ENCODE measurements at places on chromosomes 1 and 21.
A peak's percentile ranks its signal among the peaks of the same experiment; 100 is the strongest.

GRCh38 chr1:22527122-22527521 lies 36.2 kb upstream of the EPHA8 start:
- no peak for DNase-seq

DNA sequence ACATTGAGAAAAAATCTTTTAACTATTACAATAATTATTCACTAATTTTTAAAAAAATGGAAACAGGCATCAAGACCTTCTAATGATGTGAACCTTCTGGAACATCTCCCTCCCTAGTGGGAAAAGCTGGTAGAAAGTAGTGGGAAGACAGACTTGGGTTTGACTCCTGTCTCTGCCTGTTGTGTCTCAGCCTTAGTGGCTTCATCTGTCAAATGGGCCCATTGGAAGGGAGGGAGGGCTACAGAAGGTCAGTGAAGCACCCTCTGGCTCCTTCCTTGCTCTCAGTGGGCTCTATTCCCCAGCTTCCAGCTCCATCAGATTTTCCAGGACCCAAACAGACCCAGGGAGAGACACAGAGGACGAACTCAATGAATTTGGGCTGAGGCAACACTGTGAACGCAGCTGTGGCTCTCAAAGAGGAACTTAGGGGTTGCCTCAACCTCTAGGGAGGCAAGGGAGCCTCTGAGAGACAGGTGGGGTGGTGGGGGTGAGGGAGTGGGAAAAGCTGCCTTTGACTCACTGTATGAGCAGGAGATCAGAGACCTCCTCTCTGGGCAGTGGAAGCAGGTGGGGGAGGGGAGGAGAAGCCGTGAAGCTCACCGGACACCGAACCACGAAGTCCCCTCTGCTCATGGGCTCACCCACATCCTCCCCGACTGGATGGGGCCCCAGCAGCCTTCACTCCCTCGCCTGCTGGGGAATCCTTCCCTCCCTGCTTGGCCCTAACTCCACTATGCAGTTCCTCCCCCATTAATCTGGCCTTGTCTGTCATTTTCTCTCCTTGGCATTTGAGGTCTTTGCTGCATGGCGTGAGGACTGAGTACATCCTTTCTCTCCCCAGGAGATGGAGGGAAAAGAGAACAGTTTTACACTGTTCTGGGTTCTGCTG lies 4.5 kb downstream of the CNR2 start:
- no peak for DNase-seq

- DNase-seq, result no peak
These were observed 559.6 kb upstream of the ADAMTS5 start for GRCh38 chr21:27526451-27526850.

GRCh38 chr1:236799001-236799400 lies 3.9 kb downstream of the MTR start:
- DNase-seq, result no peak

DNA sequence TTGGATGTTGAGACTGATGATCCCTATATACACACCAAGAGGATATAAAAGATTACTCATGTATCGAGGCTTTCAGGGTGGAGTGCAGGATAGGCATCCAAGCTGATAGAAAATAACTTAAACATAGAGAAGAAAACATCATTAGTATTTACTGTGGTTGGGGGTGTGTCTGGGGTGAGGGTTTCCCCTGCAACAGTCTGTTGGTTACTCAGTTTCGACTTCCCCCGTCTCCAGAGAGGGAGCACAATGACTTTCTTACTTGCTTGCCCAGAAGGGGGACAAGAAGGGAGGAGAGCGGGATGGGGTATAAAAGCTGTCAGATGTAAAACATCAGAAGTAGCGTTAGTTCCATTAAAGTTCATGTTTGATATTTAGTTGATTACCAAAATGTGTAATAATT lies 717.4 kb upstream of the ZP4 start:
- DNase-seq, result no peak

GRCh38 chr1:179812501-179813292 lies 64.9 kb downstream of the TOR1AIP2 start:
- no peak for DNase-seq

- DNase-seq, result no peak
These were observed 553.4 kb downstream of the PLPP3 start for GRCh38 chr1:56025942-56026341.

DNA sequence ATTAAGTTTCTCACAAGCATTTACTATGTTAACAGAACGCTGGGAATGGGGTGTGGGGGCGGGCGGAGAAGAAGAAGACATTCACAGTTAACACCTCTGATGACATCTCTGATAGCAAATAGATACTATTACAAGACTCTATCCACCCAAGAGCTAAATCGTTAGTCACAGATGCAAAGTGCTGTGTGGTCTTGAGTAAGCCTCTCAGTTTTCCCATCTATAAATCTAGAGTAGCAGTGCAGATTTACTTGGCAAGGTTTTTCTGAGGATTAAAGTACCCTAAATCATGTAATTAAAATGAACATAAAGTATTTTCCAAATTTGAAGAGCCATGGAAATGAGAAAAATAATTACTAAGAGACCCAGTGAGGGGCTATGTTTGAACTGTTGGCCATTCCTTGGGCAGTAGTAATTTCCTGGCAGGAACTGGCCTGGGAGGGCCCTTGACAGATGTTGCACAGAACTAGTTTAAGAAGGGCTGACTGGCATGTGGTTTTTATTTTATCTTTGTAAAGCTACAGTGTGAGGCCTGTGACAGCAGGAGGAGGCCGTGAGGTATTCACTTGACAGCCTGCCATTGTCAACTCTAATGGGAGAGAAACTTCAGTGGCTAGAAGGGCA lies 58.7 kb upstream of the APOBEC4 start:
- no peak for DNase-seq

DNA sequence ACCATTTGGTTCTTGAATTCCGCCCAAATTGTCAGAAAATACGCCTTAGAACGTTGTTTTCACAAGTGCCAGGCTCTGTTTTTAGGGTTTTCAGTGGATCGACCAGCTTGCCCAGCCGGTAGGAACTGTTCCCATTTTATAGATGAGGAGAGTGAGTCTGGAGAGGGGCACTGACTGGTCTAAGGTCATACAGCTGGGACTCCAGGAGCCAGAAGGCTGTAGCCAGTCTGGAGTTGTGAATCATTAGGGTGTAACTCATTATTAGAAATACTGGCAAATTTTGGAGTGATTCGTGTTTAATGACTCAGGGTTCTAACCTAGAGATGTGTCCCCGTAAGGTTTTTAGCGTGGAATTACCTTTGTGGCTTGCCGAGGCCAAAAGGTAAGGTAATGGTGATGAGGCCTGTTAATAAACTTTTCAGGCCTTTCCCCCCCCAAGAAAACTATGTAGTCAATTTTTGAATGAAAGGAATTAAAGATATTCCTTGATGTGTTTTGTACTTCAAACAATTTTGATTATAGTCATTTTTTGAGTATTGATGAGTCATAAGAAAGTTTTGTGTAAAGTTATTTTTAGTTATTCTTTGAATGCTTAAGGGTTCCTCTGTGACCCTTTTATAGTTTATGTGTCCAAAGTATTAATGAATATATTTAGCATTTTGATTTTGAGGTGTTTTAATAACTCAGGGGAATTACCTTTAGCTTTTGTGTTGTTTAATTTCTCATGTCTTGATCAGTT lies 2.1 kb downstream of the DYRK1A start:
- no peak for DNase-seq

DNA sequence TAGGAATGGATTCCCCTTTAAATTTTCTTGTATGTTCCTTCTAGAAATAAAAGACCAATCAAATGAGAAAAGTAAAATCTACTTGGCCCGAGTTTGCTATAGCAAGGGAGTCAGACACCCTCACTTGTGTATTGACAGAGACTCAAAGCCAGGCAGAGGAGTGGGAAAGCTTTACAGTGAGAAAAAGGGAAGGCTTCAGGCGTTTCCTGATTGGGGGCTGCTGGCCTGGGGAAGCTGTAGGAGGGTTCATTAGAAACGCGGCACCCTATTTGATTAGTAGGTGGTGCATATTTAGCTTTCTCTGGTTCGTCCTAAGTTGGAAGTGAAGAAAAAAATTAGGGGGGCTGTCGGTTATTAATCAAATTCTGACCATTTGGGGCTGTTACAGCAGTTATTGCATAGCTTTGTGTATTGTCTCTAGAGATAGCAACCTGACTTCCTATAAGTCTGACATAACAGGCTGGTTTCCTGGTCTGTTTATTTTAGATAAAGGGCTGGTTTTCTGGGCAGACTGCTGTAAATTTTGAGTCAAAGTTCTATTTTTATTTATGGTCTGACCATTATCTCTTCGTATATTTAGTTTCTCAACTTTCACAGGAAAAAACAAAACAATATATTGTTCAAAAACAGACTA lies 10.0 kb downstream of the SLC25A24 start:
- DNase-seq, result no peak

DNA sequence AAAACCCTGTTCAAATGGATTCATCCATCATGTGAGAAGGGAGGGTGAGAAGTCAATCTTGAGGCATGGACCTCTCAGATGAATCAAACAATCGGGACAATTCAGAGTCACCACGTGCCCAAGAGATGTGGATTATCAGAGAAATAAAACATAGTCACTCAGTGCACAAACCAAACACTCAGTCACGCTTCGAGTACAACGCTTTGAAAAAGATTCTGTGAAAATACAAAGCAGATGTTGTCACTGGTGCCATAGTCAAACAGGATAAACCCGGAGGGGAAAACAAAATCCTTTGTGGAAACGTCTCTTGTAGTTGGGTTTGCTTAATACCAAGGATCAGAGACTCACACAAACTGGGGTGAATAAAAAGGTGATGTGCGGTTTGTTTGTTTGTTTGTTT lies 188.4 kb downstream of the RRAGC start:
- DNase-seq, result no peak

- DNase-seq, result no peak
These were observed 6.9 kb upstream of the S100A2 start for GRCh38 chr1:153572569-153573015.

GRCh38 chr1:246178717-246179311 lies 328.3 kb downstream of the SMYD3 start:
- no peak for DNase-seq

DNA sequence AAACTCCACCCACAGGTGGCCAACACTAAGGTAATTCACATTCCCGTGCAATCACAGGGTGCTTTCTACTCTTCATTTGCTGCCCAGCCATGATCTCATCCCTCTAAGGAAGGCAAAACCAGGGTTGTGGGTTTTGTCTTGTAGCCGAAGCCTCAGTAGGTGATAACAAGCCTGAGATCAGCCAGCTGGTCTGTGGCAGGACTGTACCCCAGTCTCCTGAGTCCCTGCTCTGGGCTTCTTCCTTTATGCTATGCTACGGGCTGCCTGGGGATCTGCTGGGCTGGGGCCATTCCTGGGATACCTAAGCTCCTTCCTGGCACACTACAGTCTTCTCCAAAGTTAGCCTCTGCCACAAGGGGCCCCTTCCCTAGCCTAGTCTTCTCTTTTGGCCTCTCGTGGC lies 9.8 kb downstream of the PPFIA4 start:
- DNase-seq, result no peak

DNA sequence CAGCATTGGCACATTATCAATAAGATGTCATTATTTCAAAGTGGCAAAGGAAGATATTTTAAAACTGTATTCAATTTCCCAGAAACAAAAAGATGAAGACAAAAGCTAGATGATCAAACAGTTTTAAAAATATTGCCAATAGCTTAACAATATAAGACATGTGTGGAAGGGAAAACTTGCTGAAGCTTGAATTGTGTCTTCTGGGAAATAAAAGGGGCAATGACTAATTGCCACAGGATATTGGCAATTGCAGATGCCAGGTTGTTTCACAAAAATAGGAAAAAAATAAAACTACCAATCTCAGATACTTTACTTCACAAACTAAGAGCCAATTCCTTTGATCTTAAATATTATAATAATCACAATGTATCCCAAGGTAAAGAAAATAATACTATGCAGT lies 679.8 kb upstream of the ADAMTS5 start:
- no peak for DNase-seq

- no peak for DNase-seq
These were observed 86.4 kb downstream of the PLXNA2 start for GRCh38 chr1:208157769-208158168.

GRCh38 chr1:214584805-214585766 lies 17.9 kb upstream of the CENPF start:
- peak; percentile 25 for DNase-seq

DNA sequence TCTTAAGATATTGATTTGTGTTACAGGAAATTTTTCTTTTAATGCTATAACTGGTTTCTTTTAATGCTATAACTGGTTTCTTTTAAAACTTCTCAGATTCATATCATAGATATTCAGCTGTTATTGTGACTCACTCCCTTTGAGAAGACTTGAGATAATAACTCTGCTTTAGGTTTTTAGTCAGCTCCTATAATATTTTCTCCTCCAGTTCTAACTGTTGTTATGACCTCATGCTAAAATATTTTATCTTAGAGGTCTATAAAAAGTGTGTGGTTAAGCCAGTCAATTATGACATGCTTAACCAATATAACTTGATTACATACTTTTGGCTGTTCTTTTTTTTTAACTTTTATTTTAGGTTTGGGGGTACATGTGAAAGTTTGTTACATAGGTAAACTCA lies 280.2 kb downstream of the PTGER3 start:
- no peak for DNase-seq

GRCh38 chr1:173415490-173415889 lies 61.6 kb upstream of the PRDX6 start:
- DNase-seq, result no peak

DNA sequence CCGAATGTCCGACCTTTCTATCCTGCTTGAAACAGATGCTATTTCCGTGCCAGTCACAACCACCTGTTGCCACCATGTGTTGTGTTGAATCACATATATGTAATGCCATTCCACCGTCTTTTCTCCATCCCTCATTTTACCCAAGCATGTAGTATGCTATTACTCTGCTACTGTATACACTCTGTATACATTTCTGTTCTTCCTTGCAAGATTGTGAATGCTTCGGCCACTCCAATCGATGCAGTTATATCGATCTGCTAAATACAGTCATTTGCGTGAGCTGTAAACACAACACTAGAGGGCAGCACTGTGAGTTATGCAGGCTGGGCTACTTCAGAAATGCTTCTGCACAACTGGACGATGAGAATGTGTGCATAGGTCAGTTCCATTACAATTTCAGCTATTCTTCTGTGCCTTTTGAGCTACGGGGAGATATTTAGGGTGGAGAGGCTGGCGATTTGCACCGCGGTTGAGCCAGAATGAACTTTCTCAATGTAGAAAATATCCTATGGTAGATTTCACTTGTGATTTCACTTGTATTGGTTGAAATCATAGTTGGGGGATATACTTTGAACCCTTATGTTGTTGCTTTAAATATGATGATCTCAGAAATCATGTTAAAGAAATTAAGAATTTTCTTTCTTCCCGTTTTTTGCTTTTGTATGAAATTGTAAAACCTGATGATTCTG lies 289.8 kb downstream of the NTNG1 start:
- no peak for DNase-seq

DNA sequence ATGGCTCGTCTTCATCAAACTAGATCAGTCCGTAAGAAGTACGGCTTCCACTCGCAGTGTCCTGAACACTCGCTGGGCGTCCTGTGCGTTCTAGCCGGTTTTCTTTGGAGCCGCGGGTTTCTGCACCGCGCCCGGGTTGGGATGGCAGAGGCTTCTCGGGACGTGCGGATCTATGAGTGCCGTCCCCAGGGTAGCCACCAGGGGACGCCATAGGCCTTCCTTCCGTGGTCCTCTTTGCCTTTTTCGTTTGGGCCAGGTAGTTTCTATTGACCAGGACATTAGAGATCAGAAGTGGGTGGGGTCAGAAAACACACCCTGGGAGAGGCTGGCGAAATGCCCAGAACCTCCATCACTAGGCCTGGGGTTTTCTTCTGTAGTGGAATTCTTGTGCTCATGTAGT lies 273.8 kb downstream of the FAM72C start:
- no peak for DNase-seq
